Activated CD8-positive, alpha-beta memory T cell treated with anti-CD3 and anti-CD28 coated beads for 4 hours (primary cell): ENCODE measurements at places on chromosomes 6 and 20.
A peak's percentile ranks its signal among the peaks of the same experiment; 100 is the strongest.

DNA sequence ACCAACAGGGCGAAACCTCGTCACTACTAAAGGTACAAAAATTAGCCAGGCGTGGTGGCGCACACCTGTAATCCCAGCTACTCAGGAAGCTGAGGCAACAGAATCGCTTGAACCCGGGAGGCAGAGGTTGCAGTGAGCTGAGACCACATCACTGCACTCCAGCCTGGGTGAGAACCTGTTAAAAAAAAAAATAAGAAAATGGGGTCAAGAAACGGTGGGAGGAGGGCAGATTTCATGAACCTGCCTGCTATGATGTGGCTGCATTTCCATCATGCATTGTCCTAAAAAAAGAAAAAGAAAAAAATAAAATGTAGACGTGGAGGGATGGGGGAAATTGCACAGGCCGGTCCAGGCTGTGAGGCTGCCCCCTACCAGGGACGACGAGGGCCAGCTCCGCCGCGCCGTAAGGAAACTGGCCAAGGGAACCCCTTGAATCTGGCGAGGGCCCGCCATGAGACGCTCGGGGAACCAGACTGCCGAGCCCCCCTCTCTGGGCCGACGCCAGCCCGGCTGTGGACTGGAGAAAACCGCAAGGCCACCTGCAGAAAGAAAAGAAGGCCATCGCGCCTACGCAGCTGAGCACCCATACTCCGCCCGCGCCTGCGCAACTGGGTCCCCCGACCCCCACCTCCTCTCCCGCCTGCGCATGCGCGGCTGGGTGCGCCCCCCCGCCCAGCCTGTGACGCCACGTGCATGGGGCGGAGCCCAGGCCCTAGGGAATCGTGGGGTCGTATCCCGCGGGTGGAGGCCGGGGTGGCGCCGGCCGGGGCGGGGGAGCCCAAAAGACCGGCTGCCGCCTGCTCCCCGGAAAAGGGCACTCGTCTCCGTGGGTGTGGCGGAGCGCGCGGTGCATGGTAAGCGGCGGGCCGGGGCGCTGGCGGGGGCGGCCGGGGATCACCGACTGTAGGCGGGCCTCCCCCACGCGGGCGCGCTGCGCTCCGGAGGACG, at the start of gene ENTPD6:
Gene ENTPD6, plus strand, starts transcription at position 699 of the 948 bp plus-strand sequence. CDS start 10,825 bp downstream, outside the sequence.
- DNase-seq, result peak; percentile 86

DNA sequence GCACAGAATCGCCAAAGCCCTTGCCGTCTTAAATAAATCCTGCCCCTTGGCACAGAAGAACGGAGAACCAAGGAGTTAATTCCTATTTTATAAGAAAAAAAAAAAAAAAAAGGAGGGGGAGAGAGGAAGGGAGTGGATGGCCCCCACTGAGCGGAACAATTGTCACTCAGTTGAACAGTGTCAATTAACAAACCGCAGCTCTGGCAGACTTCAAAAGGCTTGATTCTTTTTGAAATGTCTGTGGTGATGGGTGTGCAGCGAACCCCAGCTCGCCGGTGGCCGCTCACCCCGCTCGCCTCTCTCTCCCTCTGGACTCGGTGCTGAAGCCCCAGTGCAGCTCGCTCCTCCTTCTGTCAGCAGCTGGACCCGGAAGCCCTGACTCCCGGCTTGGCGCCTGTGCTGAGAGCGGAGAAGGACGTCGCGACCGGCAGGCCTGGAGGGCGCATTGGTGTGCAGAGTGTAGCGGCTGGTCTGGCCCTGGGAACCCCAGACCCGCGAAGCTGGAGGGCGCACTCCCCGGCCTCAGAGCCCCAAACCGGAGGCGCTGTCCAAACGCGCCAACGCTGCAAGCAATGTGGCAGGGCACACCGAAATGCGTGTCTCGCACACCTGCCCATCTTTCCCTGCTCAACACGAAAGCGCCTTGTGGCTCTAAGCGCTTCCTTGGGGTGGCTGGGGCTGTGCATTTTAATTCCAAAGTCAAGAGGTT, 3.4 kb downstream of the LINC00237 start:
- DNase-seq, result no peak

- no peak for DNase-seq
Observed at GRCh38 chr20:52747845-52748284, 224.3 kb upstream of the TSHZ2 start.

GRCh38 chr6:168581236-168581635, 140.3 kb downstream of the SMOC2 start:
- no peak for DNase-seq

DNA sequence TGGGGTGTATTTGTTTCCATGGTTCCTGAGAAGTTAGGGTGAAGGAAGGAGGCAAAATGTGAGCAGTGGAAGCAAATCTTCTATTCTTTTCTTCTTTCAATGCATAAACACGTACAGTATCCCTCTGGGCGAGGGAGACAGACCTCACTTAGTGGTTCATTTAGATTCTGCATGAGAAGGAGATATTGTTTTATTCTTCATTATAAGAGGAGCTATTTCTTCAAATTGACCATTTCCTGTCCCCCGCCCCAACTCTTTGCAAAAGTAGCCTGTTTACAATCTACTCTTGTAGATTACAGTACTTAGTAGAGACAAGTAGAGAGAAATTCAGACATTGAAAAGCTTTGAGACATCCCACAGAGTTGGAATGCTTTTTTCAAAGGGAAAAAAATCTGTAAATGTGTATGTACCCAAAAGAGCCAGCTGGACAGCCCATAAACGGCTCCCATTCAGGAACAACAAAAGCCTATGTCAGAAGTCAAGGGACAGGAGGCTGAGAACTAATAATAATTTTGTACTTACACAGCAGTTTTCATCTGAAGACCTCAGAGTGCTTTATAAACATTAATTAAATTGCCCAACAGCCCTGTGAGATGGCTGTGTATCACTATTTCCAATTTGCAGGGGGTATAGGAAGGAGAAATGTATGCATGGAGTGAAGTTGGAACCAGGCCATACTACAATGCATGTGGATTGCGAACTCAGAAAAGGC, 23.9 kb downstream of the CD83 start:
- no peak for DNase-seq

- DNase-seq, result no peak
Observed at GRCh38 chr6:122754191-122754731, 25.3 kb upstream of the FABP7 start.

GRCh38 chr20:46695892-46696291, 6.6 kb upstream of the TP53RK start:
- DNase-seq, result no peak

GRCh38 chr6:125046107-125046925, 84.1 kb downstream of the RNF217 start:
- no peak for DNase-seq

- no peak for DNase-seq
Observed at GRCh38 chr20:41232973-41233926, 84.3 kb downstream of the ZHX3 start.

DNA sequence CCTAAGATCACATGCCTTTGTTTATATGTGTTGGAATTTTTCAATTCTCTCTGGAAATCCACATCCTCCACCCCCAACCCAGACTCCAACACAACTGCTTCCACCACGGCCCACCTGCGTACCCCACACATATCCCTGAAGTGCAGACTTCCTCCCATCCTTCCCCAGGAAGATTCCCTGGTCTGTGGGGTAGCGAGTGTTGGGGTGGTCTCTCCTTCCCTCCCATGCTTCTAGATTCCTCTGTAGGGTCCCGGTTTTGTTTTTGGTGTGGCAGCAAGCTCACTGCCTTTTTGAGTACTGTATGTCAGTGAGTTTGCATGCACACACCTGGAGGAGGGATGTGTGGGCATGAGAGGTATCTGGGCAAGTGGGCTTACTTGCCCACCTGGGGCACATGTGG, 127.6 kb downstream of the MRPL14 start:
- no peak for DNase-seq

GRCh38 chr6:150202404-150202803, 59.6 kb downstream of the PPP1R14C start:
- DNase-seq, result no peak

DNA sequence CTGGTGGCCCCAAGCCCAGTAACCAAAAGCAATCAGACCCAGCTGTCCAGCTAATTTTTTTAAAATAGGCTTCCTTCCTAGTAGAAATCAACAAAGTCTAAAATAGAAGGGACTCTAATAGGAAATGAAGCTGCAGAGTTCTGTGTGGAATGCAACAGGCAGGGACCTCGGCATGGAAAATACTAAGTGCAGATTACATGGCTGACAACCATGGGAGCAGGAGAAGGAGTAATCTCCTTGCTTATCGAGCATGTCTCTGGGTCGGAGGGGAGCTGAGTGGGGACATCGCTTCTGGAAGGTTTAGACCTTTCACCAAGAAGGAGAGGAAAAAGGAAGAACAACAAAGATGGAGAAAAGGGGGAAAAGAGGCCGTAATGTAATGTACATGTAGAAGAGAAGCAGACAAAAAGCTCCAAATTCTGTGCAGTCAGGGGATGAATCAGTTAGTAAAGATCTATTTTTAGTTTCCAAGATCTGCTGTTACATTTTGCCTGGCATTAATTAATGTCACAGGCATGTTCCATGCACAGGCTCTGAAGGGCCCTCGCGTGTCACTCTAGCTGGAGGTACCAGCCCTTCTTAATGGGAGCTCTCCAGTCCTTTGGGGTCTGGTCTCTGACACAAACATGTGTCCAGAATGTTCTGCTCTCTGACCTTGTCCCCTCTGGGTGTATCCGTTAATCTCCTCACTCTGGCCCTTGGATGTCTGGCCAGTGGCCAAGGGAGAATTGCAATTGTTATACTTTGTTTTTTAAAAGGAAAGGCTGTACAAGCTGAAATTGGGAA, 16.6 kb upstream of the ZNF831 start:
- DNase-seq, result no peak

DNA sequence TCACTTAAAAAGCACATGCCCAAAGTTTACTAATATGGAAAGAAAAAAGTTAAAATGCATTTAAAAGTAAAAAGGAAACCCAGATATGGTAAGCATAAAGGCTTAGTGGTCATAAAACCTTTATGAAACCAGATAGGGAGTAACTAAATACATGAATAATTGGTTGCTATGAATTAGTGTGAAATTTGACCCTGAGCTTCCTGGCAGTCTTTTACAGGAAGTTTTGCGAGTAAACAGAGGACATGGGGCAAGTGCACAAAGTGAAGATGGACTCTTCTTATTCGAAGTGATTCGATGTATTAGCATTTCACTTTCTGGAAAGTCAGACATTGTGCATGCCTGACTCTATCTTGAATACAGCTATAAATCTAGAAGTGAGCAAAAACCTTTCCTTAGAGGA, 90.9 kb upstream of the MLIP start:
- DNase-seq, result no peak

DNA sequence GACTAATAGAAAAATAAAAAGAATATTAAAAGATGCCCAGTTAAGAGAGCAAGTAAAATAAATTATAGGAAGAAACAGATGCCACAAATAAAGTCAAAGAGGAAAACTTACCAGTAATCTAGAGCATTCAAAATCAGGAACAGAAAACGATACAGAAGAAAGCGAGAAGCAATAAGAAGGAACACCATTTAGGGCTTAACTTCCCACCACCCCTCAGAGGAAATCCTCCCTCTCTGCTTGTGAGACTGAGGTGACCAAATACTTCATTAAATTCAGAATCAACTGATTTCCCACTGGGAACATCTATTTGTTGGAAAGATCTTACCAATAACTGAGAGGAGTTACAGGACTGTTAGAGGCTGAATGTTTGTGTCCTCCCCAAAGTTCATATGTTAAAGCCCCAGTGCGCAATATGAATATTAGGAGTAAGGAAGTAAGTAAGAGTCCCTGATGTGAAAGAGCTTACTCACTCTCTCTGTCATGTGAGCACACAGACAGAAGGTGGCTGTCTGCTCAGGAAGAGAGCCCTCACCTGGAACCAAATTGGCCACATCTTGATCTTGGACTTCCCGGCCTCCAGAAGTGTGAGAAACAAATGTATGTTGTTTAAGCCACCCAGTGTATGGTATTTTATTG, 19.5 kb downstream of the KATNA1 start:
- DNase-seq, result no peak

GRCh38 chr20:60009318-60009717, 51.1 kb downstream of the CDH26 start:
- DNase-seq, result no peak

DNA sequence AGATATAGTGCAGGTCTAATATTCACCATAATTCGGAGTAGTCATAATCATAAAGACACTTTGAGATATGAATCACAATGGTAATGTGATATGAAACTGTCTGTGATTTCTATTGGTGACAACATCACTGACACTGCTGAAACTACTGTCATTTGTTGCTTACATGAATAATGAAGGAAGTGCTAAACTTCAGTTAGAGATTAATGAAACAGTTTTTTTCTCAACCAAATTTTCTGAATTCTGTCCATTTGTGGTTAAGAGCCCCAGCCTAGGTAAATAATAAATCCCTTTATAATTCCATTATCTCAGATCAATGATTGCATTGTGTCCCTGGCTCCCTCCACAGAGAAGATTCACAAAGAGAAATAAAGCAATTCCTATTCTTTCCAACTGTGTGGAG, 122.6 kb downstream of the HIVEP2 start:
- no peak for DNase-seq

GRCh38 chr6:98532004-98532403, 302.4 kb upstream of the POU3F2 start:
- no peak for DNase-seq

- DNase-seq, result no peak
Observed at GRCh38 chr20:44765701-44766347, 20.2 kb downstream of the KCNK15 start.

- no peak for DNase-seq
Observed at GRCh38 chr6:103335412-103335811, 1524.3 kb downstream of the HACE1 start.

DNA sequence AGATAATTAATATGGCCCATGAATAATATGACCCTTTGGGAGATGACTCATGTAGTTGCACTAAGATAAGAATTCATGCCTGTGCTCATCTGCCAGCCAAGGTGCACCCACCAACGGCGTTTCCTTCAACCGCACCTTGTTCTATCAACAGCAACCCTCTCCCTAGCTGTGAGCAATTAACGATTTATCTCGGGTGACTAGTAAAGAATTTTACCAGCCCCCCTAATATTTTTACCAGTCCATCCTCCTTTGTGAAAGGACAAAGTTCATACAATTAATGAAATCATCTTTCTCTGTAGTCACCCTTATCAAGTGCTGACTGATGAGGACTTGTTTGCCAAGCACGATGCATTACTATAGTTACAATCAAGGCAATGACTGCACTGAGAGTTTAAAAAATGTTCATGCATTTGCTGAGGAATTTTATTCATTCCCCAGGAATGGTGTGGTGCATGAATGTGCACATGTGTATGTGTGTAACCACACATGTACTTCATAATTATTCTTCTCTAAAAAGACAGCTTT, 118.7 kb downstream of the SMOC2 start:
- no peak for DNase-seq

DNA sequence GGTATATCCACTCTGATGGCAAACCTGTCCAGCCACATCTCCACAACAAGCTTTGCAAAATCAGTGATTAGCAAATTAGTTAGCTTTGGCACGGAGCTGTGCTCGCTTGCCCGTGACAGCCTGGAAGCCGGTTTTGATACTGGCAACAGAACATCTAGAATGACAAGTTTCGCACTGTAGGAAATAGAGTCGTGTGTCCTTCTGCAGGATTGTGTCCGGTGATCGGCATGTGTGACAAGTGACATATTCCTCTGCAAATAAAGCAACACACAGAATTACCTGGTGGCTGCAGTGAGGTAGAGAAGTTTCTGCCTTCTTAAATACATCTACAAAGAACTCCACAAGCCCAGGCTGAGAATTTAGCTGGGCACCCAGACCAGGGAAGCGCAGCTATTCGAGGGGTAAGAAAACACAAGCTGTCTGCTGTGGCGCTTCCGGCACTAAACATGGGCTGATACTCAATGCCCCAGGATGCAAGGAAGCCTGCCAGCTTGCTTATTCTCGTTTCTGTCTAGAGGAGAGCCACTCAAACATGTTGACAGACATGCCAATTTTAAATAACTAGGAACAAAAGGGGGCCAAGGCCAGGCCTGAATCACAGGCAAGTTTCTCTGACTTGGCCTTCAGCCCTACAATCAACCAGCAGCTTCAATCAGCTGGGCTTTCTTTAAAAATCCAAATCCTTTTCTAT, 22.2 kb downstream of the EIF2S2 start:
- no peak for DNase-seq
